NK-92 treated with Interleukin-12 subunit alpha and Interleukin-12 subunit beta, amount 100 ng/mL, for 24 hours (cell line): ENCODE measurements at places on chromosomes 6 and 20.

GRCh38 chr6:161522276-161522675, 248.4 kb upstream of the AGPAT4 start:
- no peak for DNase-seq

DNA sequence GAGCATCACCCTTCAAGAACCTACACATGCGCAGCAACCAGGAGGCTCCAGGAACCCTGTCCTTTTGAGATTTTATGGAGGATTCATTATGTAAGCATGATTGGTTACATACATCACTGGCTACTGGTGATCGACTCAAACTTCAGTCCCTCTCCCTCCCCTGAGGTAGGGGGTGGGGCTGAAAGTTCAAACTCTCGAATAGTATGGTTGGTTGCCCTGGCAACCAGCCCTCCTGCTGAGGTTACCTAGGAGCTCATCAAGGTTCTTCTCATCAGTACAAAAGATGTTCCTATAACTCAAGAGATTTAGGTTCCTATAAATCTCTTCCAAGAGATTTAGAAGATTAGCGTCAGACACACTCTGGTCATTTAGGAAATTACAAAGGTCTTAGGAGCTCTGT, 21.9 kb upstream of the ZSCAN9 start:
- no peak for DNase-seq

DNA sequence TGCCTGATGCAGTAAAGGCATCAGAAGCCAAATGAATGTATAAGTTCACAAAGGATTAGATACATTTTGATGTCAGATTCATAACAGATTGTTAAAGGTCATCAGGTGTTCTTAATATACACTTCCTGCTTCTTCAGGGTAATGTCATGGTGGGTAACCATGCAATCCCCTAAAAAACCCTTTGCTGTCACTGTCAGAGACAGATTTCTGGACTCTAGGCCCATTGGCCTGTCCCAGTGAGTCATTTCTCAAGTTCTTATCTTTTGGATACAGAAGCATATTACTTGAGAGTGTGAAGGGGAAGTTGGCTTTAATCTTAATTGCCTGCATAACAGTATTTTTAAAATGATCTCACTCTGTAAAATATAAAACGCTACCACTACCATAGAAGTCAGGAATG, 895.6 kb upstream of the MAP3K7 start:
- no peak for DNase-seq

- DNase-seq, result no peak
These were observed 425.4 kb upstream of the RNF217 start for GRCh38 chr6:124536842-124537191.

DNA sequence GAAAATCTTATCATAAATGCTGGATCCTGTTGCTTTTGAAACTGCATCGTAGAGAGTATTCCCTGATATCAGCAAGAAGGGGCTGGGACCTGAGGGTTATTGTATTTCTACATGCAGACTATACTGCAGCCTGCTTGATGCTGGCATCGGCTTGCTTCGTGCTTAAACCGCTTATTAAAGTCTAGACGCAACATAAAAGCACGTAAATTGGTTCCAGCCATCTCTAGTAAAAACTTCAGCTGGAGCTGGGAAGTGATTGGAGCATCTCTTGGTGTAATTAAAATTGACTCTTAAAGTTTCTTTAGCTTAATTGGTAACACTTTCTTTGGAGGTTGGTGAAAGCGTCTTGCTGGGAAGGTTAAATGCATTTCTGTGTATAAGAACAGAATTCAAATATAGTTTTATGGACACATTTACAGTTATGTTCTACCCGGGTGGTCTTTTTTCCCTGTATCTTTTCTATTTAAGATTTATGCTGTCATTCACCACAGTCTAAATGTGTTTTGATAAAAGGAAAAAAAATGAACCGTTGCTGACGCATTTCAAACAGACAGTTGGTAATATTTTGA, 139.0 kb upstream of the JAG1 start:
- DNase-seq, result no peak

DNA sequence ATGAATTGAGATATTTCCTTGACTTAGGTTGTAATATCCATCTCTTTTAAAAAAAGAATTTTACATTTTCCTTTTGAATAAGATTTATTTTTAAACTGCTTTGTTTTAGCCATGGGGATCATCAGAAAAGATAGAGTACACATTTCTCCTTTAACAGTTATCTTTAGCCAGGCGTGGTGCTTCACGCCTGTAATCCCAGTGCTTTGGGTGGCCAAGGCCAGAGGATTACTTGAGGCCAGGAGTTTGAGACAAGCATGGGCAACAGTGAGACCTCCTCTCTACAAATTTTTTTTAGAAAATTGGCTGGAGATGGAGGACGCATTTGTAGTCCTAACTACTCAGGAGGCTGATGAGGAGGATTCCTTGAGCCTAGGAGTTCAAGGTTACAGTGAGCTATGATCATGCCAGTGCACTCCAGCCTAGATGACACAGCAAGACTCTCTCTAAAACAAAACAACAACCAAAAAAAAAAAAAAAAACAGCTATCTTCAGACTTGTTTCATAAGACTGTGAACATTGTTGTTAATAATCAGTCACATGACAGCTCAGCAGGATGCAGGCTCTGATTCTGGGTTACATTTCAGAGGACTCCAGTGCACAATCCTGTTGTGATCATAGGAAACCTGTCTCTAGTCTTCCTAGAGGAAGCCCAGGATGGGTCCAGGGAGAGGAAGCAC, 2.0 kb upstream of the SLC17A3 start:
- no peak for DNase-seq

DNA sequence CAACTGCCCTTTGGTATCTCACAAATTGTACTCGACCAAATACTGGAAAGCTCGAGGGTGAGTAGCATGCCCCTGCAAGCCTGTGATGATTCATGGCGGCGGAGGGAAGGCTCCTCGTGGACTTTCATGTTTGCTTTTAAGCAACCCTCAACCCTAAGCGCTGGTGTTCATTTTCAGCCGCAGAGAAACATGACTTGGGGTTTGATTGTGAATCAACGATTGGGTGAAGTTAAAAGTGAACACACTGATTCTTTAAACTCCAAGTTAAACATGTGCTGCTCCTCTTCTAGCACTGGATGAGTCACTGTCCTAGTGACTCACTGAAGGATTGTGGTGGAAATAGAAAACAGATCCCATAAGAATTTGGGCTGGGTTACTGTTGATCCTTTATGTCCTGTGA, 8.3 kb downstream of the CD109 start:
- DNase-seq, result no peak

DNA sequence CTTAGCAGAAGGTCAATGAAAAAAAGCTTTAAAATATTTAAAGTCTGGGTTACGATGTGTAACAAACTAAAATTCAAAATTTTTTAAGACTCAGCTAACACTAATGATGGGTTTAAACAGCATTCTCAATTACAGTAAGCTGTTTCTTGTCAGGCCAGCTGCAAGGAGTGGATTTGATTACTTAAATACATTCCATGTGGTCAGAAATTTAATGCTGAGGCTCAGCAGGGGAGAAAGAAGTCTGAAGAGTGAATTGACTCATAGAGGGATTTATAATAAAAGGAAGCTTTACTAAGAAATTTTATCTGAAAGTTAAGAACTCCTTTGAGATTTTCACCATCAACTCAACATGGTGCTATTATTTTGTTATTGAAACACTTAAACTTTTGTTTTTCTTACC, 398.6 kb downstream of the KHDRBS2 start:
- DNase-seq, result no peak

DNA sequence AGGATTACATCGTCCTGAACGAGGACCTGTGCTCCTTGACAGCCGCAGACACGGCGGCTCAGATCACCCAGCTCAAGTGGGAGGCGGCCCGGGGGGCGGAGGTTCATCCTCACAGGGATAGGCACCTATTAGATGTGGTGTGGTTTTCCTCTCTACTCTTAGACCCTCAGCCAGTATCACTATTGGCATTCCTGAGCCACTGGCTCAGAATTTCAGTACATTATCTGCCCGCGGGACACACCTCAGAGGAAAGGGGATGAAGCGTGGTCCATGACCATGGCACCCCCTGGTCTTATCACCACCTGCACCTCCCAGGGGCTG, 34.6 kb upstream of the HLA-G start:
- no peak for DNase-seq

DNA sequence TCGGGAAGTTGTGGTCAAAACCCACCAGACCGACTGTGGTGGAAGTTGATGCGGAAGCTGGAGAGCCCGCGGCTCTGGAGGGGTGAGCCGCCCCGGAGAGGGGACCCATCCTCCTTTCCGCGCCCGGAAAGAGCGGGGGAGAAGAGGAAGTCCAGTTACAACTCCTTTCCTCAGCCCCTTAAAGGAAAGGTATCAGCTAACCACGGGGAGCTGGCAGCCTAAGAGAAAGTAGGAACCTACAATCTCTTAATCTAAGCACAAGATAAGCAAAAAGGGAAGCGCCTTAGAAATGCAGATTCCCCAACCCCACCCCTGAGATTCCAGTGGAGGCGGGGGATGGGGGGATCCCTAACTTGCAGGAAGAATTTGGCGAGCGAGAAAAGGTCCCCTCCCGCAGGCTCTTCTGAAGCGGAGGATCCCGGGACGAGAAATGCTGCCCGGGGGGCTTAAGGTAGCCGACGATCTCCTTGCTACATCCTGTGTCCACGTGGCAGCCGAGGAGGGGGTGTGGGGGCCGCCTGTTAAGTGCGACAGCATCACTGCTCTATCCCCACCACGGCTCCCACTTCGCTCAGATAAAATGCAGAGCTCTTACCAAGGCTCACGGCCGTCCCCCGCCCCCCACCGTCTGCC, 87.5 kb downstream of the ZFP64 start:
- no peak for DNase-seq

- DNase-seq, result no peak
These were observed 3.1 kb downstream of the IFNGR1 start for GRCh38 chr6:137216106-137216505.

DNA sequence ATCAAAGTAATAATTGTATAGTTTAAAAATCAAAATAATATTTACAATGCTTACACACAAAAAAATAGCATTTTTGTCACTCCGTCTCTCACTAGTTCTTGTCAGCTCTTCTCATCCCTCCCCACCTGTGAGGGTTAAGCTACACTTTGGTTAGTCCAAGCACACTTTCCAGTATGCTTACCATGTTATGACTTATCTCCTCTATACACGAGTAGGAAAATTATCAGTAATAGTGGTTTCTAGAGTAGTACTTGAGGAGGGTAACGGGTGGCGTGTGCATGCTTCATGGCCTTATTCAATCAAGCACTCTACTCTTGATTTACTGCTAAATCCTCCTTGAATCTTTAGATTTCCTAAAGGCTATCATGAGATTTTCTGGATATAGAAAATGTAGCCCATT, 443.7 kb downstream of the UTRN start:
- DNase-seq, result no peak

GRCh38 chr6:141110481-141110880, 1022.2 kb upstream of the GJE1 start:
- no peak for DNase-seq

DNA sequence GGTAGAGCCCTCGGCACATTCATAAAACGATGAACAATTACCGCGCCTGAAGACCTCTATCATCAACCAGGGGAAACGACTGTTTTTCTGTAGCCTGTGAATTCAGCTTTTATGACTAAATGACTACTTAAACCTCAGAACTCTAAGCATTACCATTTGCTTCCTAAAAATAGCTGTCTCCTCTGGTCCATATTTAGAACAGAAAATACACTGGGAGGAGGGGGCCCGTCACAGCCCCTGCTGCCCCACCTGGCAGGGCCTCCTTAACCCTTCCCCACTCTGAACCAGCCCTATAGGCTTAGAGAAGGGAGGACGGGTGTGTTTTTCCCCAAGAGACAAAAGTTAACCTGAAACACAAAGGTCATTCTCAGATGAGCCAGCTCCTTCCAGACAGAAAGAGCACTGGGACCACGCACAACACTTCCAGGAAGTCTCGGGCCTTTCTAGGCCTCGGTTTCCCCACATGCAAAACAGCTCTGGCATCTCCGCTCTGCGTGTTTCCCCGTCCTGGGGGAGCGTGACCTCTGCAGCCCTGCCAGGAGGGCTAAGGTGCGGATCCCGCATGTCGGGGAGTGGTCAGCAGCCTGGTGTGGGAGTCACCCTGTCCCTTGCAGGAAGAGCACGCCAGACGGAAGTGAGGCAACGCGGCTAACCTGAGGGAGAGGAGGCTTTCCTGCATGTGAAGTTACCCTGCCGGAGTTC, 193.9 kb downstream of the DLL1 start:
- DNase-seq, result no peak

DNA sequence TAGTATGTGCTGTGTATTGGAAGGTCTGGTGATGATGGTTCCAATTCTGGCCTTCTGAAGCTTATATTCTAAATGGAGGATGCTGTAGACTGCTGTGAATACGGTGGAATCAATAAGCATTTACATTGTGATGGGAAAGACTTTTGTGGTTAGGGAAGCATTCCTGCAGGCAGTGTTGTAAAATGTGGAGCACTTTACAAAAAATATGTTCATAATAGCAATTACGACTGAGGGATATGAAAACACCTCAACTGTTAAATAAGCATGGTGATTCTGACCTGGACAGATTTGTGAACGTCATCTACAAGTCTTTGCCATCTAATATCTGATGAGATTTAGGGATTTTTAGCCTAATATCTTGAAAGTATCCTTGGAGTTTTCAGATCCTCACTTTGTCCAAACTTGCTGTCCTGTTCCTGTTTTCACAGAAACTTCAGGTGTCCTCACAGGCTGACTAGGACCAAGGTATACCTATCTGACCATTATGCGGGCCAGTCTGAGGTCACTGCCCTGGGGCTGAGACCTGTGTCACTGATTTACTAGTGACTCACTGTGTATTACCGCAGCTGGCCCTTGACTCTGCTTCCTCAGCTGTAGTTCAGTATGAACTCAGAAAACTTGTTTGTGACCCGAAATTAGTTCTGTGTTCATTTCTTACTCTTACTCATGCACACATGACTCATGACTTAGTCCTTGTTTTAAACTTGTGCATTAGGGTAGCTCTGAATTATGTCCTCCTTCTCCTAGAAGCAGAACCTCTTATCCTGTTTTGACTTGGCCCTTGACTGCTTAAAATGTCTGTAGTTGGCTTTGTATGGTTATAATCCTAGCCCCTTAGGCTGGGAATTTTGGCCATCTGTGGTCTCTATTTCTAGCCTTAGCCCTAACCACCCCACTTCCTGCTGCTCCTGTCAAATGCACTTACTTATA, 343.0 kb downstream of the CDKAL1 start:
- DNase-seq, result no peak

DNA sequence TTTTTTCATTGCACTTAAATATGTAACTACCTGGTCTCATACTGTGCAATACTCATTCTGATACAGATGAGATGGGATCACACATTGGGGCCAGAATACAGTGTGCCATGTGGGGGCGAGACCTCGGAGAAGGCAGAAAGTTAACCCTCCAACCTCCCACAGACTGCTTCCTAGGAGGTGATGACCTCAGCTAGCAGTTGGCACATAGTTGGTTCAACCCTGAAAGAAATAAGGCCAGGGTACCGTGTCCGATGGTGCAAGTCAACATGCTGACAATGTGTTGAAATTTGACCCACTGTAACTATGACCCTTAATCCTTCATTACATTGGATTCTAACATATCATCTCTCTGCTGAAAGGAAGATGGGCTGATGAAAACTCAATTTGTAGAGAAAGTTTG, 61.9 kb downstream of the GJA10 start:
- DNase-seq, result no peak

- no peak for DNase-seq
These were observed 296.6 kb upstream of the MANEA start for GRCh38 chr6:95280686-95281273.

DNA sequence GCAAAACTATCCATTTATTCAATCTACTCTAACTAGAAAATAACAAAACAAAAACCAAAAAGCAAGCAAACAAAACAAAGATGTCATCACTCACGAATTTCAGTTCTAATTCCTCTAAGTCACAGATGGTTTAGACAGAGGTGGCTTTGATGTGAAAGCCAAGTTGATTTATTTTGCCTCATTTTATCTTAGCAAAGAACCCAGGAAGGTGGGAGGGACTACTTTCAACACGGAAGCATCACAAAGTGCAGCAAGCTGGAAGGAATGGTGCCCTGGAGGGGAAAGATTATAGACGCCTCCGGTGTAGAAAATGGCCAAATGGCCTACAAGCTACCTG, 88.4 kb downstream of the LAMP5 start:
- no peak for DNase-seq
